ENCODE measurements at places on chromosomes 12 and 14.

DNA sequence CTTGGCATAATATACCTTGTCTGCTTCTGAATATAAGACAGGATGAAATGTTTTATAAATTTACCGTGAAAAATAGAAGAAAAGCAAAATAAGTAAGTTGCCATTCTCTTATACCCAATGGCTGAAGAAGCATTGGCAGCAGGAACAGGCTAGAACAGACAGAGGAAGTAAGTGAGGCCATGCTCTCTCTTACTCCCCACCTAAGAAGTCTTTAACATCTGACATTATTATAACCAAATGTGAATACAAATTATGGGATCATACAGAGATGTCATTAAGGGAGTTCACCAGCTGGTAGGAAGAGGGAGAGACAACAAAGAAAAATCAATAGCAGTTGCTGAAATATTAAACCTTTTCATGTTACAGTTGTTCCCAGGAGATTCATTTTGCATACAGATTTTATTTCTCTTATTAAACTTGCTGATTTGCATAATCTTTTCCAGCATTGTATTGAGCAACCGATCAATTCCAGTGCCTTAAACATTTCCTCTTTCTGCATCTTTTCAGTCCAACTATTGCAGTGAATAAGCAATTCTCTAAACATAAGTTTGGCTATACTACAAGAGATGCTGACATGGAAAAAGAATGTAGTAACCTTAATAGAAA lies 270.6 kb downstream of the SLC6A15 start:
- DNase-seq, result no peak

DNA sequence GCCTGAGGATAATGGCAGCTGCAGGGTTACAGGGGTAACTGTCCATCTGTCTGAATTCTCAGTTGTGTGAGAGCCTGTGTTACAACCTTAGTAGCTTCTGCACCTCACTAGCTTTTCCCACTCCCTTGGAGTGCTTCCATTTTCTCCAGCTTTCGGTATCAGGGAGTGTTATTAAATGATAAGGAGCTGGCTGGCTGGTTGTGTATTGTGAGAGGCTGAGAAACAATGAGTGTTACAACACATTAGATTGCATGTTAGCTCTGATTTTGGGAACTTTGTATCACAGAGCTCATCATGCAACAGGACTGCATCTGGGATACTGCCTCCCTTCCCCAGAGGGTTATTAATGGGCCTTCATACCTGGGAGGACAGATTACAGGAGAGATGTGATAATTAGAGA lies 723.7 kb downstream of the DIO2 start:
- DNase-seq, result no peak

GRCh38 chr12:13229504-13229903 lies 33.0 kb downstream of the EMP1 start:
- no peak for DNase-seq

GRCh38 chr14:64970776-64971477 lies 1.2 kb downstream of the RAB15 start:
- DNase-seq, result no peak

DNA sequence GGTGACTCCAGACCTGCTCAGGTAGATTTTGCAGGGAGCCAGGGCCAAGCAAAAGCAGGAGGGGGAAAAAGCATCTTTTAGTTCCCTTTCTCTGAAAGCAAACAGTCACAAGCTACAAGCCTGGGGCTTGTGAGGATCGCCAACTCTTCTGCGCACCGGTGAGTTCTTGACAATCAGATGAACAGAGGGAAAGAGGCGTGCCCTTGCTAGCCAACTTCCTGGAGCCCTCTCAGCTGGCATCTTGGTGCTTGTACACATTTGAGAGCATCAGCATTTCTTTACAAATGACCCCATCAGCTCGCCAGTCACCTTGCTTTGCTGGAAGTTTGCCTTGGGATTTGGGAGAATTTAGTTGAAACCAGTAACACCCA lies 55.5 kb downstream of the ZNF664 start:
- no peak for DNase-seq

- DNase-seq, result no peak
Measured at GRCh38 chr12:53224897-53225634, 6.9 kb downstream of the RARG start.

DNA sequence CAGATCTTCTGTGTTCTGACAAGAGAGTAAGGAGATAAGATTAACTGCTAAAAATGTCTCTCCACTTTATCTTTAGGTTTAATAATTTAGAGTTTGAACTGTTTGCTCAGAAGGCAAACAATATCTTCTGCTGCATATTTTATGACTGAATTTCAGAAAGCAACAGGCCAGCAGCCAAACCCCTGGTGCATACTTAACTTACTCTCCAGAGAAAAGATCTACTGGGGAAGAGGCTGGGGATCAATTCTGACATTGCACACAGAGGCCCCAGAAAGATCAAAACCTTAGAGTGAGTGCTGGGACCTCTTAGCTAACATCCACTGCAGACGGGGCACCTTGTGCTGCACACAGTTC lies 518.2 kb downstream of the TMEM132D start:
- DNase-seq, result no peak

GRCh38 chr12:47441490-47441889 lies 264.3 kb downstream of the RPAP3 start:
- no peak for DNase-seq

GRCh38 chr14:102840771-102841528 lies 63.7 kb downstream of the TRAF3 start:
- DNase-seq, result no peak

GRCh38 chr14:102194856-102195255 lies 55.2 kb downstream of the WDR20 start:
- no peak for DNase-seq
